ENCODE measurements at places on chromosomes 5 and 9.
A peak's percentile ranks its signal among the peaks of the same experiment; 100 is the strongest.

DNA sequence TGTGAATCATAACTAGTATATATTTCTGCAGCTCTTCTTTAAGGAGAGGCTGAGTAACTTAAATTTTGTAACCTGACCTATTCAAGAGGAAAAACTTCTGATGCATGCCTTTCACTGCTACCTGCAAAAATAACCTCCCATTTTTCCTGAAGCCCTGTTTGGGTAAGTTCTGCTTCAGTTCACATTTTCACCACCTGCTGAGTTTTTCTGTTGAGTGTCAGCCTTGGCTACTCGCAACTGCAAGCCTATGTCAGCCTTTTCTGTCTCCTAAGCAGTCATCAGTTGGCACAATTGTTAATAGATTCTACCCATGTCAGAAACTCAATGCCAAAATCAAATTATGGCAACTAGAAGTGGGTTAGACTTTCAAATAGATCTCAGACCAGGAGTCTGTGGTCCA, 8.2 kb upstream of the TNFAIP8 start:
- DNase-seq, result no peak

GRCh38 chr5:37918424-37918823, 78.6 kb upstream of the GDNF start:
- DNase-seq, result no peak

GRCh38 chr9:6543204-6543603, 102.3 kb downstream of the GLDC start:
- no peak for DNase-seq

DNA sequence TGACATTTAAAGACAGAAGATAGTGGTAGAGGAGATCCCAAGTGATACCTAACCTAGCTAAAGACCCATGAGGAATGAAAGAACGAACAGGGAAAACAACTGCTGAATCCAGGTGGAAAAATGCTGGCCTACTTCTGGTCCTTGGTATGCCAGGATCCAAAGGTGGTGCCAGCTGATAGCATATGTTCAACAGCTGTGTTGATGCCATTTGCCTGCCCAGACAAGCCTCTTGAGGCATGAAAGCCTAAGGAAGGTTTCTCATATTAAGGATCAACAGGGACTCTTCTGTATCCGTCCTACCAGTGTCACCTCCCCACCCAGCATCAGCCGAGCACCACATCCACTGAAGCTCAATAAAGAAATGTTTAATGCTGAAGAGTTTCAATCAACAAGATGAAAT, 225.7 kb upstream of the DMRT1 start:
- no peak for DNase-seq

DNA sequence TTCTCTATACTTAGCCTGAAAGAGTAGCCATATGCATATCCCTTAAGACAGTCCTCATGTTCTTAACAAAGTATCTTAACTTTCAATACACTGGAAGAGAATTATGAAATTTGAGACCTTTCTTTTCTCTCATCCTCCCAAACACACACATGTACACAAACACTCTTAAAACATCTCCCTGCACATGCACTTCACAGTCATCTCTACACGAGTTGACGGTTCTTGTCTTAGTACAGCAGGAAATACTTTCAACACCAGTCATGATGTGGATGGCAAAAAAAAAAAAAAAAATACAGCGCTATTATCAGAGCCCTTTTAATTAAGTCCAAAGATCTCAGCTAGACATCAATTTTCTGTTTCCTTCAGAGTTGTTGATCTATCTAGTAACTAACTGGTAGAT, 43.6 kb upstream of the PCSK1 start:
- no peak for DNase-seq

DNA sequence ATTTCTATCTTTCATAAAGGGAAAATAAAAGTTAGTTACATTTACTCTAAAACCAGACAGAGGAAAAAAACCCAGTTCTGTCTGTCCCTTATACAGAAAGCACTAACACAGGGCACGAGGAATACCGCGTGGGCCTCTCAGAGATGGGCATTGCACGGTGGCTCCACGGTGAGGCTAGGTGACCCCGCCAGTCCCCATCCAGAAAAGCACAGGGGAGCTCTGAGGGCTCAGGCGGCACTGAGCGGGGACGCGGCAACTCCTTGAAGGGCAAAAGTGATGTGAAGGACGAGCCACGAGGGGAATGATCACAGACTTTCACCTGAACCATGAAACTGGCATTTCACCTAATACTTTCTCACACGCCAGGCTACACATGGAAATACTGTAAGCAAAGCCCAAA, 35.7 kb upstream of the FBXW11 start:
- no peak for DNase-seq

- no peak for DNase-seq
Measured at GRCh38 chr5:140882591-140882899, 621 bp downstream of the PCDHA13 start.

- no peak for DNase-seq
Measured at GRCh38 chr9:98971168-98971914, 27.6 kb downstream of the COL15A1 start.

DNA sequence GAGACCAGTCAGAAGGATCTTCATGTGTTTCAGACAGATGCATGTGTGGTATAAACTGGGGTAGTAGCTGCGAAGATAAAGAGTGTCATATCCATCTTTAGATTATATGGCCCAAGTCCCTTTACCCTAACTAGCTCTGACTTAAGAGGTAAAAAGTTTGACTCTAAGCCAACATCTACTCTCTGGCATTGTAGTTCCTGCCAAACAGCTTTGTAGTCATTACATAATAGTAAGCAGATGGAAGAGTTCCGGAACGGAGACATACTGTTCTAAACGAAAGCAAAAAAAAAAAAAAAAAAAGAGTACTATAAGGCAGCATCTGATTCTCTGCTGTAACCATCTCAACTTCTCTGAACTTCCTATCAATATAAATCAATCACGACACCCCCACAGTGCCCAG, 48.8 kb downstream of the CEMIP2 start:
- no peak for DNase-seq

DNA sequence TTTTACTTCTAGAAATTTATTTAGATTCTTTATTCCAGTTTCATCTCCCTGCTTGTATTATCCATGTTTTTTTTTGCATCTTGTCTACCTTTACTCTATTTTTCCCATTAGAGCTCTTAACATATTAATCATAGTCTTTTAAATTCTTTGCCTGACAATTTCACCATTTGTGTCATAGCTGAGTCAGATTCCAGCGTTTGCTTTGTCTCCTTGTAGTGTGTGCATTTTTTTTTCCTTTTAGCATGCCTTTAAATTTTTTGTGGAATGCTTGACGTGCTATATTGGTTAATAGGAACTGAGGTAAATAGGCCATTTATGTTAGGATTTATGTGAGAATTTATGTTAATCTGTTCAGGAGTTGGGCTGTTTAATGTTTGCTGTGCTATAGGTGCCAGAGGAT, 41.8 kb upstream of the NFIL3 start:
- no peak for DNase-seq

GRCh38 chr9:133342570-133342969, 5.4 kb downstream of the MED22 start:
- no peak for DNase-seq

DNA sequence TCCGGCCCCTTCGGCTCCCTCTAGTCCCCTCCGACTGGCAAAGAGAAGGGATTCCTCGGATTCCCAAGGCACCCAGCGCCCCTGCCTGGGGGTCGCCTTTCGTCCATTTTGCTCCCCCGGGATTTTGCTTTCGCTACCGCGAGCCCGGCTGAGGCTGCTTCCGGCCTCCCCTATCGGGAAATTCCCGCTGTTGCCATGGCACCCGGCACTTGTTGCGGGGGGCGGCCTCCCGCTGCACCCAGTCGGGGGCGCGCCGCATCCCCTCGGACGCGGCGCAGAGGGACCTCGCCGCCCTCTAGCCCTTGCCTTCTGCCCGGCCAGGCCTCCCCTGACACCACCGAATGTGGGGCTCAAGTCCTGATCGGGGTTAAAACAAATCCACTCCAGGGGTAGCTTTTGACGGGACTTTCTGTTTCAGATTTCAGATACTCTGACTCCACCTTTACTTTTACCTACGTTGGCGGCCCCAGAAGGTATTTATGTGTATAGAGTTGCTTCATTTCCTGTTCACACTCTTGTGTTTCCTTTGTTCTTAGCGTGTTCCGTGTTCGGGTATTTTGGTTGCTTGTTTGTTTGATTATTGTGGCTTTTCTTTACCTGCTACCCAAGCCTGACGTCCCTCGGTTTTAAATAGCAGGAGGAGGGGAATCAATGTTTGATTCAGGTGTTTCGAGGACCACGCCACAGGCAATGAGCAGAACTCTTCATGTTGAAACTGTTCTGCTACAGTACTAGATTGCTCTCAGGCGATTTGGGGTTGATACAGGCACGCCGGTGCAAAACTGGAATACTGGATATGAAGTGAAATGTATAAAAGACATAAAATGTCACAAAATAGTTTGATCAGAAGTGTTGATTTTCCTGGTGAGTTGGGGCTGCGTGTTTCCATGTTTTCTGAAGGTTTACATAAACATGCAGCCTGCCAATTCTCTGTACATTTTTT, 1.5 kb downstream of the PARP8 start:
- DNase-seq, result peak; percentile 87

DNA sequence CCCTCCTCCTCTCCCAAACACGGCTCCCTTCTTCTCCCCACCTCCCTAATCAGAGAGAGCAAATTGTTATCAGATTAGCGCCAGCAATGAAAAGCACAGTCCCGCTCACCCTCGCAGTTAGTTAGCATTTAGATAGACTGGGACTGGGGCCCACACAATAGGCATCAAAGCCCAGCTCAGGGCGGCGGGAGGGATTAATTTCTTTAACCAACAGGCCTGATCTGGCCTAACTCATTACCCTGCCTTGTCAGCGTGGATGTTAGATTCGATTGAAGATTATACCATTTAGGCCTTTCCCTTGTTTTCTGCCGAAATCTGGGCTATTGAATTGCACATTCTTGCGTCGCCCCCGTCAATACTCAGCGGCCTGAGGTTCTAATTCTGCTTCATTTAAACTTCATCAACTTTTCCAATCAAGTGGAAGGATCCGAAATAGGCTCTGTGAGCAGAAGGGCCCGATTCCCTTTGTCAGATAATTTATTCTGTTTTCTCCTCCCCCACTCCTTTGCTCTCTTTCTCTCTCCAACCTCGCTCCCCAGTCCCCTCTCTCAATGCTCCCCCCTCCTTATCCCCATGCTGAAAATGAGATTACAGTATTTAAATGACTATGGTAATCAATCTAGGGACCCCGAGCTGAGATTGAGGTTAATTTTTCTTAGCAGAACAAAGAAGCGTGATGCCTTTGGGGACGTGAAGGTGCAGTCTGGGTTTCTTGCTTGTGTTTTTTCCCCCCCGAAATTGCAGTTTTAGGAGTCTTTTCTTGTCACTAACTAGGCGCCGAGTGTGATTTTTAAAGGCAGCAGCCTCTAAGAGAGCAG, 15.1 kb downstream of the CFAP77 start:
- DNase-seq, result no peak

- peak; percentile 69 for DNase-seq
Measured at GRCh38 chr5:171445644-171446516, 26.4 kb downstream of the FGF18 start.

DNA sequence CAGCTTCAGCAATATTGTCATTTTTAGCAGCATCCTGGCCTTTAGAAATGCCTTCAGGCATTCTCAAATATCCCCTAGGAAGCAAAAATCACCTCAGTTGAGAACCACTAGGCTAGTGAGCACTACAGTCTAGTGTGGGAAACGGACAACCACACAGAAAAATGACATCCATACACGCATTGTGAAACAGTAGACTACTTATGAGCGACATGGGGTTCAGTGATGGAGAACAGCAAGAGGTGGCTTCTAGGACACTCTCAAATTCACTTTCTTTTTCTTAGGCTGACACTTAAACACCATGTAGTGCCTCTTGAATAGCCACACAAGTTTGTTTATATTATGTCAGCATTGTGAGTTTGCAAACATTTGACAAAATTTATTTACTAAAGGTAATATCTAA, 203.0 kb downstream of the KDM4C start:
- no peak for DNase-seq

- DNase-seq, result no peak
Measured at GRCh38 chr5:133347039-133347438, 265.3 kb downstream of the FSTL4 start.

GRCh38 chr9:121564504-121565260, 65.0 kb upstream of the GGTA1 start:
- DNase-seq, result no peak

DNA sequence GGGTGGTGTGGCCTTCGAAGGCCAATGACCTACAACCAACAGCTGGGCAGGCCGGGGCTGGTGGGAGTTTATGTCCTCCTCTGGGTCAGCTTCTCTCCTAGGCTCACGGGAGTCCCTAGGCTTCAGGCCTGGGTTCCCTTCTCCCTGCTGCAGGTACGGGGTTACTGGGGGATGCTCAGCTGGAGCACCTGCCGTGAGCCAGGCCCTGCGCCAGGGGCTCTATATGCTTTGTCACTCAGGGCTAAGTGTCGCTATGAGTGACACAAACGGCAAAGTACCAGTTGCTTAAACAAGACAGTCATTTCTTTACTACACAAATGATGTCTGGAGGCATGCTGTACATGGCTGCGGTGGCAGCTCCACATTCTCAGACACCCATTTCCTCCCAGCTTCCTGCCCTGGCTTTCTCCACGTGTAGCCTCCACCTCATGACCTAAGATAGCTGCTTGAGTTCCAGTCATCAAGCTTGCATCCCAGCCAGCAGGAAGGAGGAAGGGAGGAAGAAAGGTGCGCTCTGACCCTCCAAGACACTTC, 22.5 kb upstream of the NINJ1 start:
- DNase-seq, result no peak

- no peak for DNase-seq
Measured at GRCh38 chr9:95505072-95505716, 11.6 kb downstream of the PTCH1 start.

DNA sequence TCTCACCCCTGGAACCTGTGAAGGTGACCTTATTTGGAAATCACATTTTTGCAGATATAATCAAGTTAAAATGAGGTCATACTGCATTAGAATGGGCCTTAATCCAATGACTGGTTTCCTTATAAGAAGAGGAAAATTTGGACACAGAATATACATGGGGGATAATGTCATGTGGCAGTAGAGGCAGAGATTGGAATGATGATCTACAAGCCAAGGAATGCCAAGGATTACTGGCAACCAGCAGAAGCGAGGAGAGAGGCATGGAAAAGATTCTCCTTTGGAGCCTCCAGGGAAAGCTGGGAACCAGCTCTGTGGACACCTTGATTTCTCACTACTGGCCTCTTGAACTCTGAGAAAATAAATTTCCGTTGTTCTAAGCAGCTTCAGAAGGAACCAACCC, 20.2 kb upstream of the CEP78 start:
- no peak for DNase-seq

- no peak for DNase-seq
Measured at GRCh38 chr5:169064093-169064492, 236.8 kb downstream of the SLIT3 start.
